NCI-H1105 treated with DMSO at 0.1 percent for 48 hours (cell line): ENCODE measurements at places on chromosomes 13 and 19.

DNA sequence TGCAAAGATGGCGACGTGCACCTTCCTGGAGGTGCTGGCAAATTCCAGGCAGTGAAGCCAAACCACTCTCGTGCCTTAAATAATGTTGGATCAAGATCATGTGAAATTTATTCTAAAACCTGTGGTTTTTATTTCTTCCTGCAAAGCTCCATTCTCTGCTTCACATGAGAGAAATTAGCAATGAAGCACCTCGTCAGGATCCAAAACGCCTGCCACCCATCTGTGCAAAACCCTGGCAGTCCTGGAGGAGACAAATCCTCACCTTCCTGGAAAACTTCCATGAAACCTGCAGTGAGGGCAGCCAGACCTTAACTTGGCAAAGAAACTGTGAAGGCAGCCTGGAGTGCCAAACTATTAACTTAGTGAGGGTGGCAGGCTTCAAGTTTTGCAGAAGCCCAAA, 47.6 kb downstream of the CHST8 start:
- no peak for DNase-seq

- no peak for DNase-seq
These were observed 1.7 kb downstream of the MYO1F start for GRCh38 chr19:8575467-8575997.

GRCh38 chr13:35833608-35834275, 297.4 kb downstream of the DCLK1 start:
- DNase-seq = no peak

GRCh38 chr13:112735791-112736190, 46.0 kb downstream of the ATP11A start:
- no peak for DNase-seq

DNA sequence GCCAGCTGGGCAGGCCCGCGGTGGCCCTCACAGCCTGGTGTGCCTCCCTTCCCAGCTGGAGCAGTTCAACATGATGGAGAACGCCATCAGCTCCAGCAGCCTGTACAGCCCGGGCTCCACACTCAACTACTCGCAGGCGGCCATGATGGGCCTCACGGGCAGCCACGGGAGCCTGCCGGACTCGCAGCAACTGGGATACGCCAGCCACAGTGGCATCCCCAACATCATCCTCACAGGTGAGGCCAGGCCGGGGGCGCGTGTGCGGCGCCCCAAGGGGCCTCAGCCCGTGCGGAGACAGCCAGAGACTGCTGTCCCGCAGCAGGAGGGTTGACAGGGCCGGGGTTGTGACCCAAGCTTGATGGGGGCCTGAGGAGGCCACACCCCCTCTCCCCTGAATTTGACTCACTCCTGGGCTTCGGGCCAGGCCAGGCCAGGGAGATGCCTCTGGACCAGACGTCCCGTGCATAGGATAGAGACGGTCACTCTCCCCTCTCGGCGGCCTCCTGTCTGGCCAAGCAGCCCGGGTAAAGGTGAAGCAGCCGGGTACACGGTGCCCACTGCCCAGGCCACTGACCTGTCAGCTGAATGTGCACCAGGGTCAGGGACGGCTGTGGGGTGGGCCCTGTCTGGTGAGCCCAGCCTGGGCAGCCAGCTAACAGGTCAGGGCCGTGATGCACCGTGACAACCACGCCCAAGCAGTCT, 15.4 kb downstream of the COMP start:
- DNase-seq = no peak

DNA sequence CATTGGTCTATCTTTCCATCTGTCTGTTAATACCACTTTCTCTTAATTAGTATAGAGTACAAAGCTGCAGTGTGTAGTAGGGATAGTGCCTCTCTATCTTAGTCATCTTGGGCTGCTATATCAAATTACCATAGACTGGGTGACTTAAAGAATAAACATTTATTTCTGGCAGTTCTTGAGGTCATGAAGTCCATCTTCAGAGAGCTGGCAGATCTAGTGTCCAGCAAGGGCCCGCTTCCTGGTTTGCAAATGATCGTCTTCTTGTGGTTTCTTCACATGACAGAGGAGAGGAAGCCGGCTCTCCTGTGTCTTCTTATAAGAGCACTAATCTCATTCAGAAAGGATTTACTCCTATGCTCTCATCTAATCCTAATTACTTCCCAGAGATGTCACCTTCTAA, 6.1 kb downstream of the ZNF700 start:
- DNase-seq = no peak

DNA sequence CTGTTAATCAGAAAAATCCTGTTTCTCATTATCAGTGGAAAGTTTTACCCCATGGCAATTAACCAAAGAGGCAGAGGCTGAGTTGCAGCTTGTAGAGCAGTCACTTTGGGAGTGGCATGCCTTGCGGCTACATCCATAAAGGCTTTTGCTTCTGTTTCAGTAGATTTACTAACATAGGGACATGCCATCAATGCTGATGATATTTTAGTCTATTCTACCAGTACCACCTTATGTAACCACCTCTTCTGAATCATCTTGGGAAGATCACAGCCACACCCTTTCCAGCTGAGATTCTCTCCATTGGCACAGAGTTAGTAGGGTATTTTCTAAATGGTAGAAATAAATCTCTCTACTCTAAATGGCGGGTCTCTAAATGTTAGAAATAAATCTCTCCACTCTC, 37.5 kb downstream of the POSTN start:
- no peak for DNase-seq
